ENCODE measurements at places on chromosomes 2 and 18.

GRCh38 chr18:25349926-25350487 is 2.0 kb downstream of the ZNF521 start:
- no peak for DNase-seq

GRCh38 chr2:169782513-169782912 is 16.2 kb upstream of the SSB start:
- DNase-seq = no peak

- DNase-seq = no peak
Observed at GRCh38 chr2:7683196-7683595, 766.0 kb downstream of the RNF144A start.

DNA sequence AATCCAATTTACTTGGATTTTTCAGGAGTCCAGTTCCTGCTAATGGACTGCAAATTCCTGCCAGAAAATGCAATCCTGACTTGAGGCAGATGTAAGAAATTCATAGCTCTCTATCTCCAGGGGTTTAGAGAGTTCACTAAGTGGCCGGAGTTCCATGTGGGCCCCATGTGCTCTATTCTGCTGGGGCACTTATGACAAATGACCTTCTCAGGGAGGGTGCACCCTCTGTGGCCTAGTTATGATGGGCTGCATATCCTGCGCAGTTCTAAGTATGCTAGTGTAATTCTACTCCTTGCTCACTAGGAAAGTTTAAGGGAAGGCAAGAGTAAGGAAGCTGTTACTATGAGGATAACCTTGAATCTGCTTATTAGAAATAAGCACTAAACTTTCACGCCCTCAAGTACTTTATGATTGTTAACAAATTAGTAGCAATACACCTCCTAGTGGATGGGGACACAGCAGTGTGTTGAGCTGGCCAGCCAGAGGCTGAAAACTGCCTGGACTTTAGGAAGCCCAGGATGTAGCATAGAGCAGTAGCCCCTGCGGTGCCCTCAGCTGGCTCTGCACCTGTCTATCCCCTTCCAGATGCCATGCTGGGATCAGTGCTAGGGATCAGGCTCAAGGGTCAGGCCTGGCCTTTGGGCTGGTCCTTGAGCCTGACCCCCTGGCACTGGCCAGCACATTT is 14.4 kb downstream of the SMYD1 start:
- DNase-seq = no peak

- DNase-seq = no peak
Observed at GRCh38 chr2:237199082-237199481, 113.4 kb downstream of the COPS8 start.

DNA sequence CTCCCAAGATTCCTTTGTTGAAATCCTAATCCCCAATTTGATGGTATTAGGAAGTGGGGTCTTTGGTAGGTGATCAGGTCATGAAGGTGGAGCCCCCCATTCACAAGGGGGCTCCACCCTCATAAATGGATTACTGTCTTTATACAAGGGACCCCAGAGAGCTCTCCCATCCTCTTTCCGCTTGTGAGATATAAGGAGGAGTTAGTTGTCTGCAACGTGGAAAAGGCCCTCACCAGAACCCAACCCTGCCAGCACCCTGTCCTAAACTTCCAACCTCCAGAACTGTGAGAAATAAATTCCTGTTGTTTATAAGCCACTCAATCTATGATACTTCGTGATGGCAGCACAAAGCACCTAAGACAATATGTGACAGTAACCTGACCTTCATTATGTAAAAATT is 684.1 kb upstream of the HS6ST1 start:
- no peak for DNase-seq

GRCh38 chr2:33645861-33646260 is 46.8 kb upstream of the FAM98A start:
- no peak for DNase-seq

GRCh38 chr2:227407591-227408151 is 19.9 kb upstream of the SCYGR1 start:
- peak; percentile 60 for DNase-seq

DNA sequence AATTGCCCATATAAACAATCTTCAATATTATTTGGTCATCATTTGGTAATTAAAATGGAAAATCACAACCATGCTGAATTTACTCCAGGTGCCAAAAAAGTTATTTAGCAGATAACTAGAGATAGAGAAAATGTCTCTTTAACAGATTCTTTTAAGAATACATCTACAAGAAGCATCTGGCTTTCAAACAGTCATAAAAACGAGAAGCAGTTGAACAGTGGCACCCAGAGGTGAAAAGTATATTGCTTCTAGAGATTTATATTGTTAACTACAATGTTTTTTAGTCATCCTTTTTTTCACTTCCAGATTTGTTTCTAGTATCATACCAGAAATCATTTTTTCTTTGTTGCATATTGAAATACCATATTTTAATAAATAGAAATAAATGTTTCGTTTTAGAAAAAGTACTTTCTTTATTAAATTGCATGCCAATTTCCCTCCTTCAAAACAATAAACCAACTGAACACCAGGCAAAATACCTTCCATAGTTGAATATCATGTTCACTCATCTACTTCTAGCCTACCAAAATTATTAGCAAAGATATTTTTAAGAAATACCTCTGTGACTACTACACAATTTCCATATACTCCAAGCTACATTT is 65.4 kb upstream of the HNRNPA3 start:
- DNase-seq = no peak

DNA sequence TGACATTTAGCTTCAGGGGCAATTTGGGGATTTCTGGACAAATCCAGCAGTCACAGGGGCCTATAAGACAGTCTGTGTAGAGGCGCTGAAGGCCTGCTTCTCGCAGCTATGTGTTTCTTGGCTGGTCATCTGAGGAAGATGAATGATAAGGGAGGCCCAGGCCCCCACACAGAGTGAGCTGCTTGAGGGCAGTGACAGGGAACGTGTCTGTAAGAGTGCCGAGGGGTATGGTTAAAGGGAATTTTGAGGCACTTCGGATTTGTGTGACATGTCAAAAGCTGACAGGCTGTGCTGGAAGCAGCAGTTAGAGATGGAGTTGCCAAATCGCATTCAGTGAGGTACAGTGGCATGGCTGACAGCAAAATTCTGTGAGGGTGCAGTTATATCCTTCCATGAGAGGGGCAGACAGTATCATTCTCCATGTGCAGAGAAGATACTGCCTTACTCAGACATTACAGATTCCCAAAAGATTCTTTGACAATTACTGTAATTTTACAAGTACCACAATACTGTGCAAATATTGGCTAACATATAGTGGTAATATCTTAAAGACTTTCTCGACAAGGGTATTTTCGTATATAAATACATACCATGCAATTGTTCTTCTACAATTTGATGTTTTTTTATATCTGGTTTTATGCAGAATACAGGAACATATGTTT is 74.0 kb downstream of the CERS6 start:
- DNase-seq = no peak

- DNase-seq = peak; percentile 38
Observed at GRCh38 chr2:3641841-3642421, 16.1 kb upstream of the ALLC start.

DNA sequence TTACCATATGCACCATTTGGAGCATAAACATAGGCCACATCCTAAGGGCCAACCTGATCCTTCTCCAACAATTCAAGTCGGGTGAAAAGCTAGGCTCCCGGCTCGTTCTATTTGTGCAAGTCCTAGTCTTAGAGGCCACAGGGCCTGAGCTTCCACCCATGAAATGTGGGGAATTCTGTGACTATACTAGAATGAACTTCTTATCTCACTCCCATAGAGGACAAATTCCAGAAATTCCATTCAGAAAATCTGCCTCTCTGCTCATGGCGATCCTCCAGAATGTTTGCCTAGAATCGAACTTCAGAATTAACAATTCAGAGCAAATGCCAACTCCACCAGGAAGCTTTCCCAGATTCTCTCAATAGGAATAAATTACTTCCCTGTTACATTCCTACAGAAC is 187.9 kb downstream of the BCL11A start:
- DNase-seq = no peak

- DNase-seq = no peak
Observed at GRCh38 chr2:199903111-199903510, 8.0 kb upstream of the C2orf69 start.

GRCh38 chr2:193963472-193964119 is 1693.4 kb upstream of the SLC39A10 start:
- DNase-seq = no peak

DNA sequence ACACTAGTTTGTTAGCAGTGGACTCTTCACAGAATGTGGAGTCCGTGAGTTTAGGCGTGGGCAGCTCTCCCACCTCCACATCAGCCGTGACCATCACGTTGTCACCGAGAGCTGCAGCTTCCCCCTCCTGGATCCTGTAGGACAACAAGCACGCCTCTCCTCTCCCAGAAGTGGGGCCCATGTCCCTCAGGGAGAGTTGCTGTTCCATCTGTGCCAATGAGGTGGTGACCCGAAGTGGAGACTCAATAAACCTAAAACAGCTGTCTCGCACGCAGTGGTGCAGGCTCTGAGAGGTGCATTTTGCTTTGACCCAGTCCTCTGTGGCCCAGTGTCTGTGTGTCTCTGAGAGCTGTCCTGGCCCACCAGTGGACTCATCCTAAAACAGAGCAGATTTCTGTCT is 456.5 kb upstream of the SOX11 start:
- DNase-seq = no peak

DNA sequence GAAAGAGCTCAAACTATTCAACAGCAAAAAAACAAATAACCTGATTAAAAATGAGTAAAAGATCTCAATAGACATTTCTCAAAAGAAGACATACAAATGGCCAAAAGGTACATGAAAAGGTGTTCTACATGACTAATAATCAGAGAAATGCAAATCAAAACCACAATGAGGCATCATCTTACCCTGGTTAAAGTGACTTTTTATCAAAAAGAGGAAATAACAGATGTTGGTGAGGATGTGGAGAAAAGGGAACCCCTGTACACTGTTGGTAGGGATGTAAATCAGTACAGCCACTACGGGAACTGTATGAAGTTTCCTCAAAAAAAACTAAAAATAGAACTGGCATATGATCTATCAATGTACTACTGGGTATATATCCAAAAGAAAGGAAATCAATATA is 39.8 kb upstream of the TMEM163 start:
- no peak for DNase-seq

DNA sequence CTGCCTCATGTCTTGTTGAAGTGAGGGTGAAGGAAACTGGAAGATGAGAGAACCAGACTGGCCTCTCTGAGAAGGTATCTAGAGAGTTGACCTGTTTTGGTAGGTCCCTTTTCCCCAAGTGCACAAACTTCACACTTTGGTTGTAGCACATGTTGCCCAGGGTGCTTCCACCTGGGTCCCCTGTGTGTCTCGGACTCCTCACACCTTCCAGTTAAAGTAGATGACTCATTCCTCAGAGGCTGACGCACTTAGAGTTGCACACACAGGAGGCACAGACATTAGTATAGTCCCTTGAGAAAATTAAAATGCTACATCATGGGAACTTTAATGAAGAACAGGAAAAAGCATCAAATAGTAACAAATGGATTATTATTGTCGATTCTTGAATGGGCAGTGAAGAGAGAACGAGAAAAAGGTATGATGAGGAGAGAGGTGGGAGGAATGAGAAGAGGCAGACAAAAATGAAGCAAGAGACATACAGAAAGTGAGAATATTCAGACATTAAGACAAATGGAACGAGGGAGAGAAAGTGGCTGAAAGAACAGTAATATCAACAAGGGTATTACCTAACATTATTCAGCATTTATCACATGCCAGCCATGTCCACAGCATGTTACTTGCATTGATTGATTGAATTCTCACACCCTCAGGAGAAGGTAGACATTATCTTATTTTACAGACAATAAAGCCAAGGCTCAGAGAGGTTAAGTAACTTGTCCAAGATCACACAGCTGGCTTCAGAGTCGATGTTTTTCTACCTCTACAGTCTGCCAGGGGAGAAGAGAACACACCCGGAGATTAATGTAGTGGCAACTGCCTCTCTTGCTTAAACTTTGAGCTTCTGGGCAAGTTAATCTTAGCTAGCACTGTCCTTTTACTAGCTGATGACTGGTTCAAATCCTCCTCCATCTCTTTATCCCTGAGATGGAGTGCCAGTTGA is 68.6 kb downstream of the FHOD3 start:
- no peak for DNase-seq

GRCh38 chr18:3481696-3482210 is 31.8 kb downstream of the TGIF1 start:
- DNase-seq = peak; percentile 52

GRCh38 chr2:221335219-221335752 is 236.8 kb downstream of the EPHA4 start:
- no peak for DNase-seq

- DNase-seq = no peak
Observed at GRCh38 chr2:69205076-69205475, 182.0 kb downstream of the GFPT1 start.

- no peak for DNase-seq
Observed at GRCh38 chr2:171847627-171848026, 46.4 kb downstream of the SLC25A12 start.

- no peak for DNase-seq
Observed at GRCh38 chr2:217142649-217143266, 282.9 kb upstream of the TNP1 start.

GRCh38 chr2:237345411-237345810 is 68.6 kb downstream of the COL6A3 start:
- DNase-seq = peak; percentile 32

DNA sequence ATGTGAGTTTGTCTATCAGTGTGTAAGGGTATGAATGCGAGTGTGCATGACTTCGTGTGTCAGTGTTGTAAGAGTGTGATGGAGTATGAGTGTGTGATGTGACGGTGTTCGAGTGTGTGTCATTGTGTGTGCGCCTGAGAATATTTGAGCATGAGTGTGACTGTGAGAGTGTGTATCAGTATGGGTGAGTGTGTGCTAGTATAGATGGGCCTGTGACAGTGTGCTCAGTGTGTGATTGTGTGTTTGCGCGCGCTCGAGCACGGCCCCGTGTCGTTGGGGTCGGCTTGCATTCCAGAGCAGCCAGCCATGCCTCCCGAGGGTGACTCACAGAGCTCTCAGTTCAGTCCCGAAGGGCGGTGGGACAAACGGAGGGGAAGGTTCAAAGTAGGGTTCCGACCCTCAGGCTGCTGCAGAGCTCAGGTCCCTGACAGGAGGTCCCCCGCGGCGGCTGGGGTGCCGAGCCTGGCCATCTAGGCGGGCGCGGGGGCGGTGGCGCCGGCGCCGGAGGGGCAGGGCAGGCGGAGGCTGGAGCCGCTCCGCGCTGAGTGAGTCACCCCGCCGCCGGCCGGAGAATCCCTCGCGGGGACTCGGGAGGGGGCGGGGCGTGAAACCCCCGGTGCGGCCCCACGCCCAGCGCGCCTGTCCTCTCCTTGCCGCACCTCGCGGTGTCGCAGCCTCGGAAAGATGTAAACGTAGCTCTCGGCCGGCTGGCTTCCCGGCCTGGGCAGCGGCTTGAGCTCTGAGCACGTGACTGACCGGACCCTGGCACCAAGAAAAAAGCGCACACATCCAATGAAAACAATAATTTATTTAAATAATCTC is 3.8 kb downstream of the DLX2 start:
- DNase-seq = peak; percentile 79

GRCh38 chr2:240873098-240873788 is 4.6 kb downstream of the AGXT start:
- no peak for DNase-seq
